ENCODE measurements at places on chromosomes 2 and 18.
A peak's percentile ranks its signal among the peaks of the same experiment; 100 is the strongest.

DNA sequence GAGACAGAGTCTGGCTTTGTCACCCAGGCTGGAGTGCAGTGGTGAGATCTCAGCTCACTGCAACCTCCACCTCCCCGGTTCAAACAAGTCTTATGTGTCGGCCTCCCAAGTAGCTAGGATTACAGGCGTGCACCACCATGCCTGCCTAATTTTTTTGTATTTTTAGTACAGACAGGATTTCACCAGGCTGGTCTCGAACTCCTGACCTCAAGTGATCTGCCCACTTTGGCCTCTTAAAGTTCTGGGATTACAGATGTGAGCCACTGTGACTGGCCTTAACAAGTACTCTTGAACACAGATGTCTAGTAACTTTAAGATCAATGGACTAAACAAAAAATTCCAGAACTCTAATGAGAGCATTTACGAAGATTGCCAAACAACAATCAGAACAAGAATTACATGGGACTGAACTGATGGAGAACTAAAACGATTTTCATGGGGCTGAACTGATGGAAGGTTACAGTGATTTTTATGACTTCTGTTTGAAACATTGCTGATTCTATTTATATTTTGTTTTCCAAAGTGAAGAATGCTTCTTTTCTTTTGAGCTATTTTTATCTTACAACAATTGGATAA is 46.5 kb upstream of the ST3GAL5 start:
- DNase-seq = no peak

- DNase-seq = no peak
These were observed 469.4 kb downstream of the PTPRM start for GRCh38 chr18:8036551-8036950.

GRCh38 chr2:237691029-237691907 is 63.9 kb downstream of the LRRFIP1 start:
- DNase-seq = no peak

DNA sequence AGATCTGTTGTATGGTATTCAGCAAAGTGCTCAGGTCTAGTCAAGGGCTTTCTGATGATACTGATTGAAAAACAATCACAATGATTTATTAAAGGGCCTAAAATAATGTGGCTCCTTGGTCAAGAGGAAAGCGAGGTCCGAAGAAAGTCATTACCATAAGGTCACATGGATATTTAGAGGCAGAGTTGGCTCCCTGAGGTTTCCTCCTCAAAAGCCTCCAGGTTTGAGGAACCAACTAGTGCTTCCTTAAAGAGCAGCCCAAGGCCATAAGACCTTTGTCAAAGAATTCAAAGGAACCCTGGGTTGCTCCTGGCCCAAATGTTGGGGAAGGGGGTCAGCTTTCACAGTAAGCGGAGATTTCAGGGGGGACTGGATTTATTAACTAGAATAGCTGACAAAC is 280.7 kb upstream of the ATP5MC3 start:
- DNase-seq = no peak

DNA sequence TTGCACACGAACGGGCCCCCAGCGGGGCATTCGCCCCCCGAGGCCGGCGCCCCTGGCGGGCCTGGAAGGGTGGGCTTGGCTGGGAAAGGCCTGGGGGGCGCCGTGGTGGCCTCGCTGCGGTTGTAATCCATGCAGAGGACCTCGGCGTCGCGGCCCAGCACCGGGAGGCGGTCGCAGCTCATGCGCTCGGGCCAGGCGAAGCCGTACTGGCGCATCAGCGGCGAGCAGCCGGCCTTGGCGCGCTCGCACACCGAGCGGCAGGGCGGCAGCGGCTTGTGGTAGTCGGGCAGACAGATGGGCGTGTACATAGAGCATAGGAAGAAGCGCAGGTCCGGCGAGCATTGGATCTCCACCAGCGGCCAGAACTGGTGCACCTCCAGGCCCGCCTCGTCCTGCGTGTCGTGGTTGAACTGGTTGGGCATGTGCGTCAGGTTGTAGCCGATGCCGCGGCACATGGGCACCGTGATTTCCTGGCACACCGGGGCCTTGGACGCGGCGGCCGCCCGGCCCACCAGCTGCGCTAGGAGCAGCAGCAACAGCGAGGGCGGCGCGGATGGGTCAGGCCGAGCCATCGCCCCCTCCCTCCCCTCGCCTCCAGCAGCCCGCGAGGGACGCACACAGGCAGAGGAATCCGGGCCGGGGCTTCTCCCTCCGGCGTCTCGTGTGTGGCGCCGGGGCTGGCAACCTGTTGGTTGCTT is 1.4 kb downstream of the FZD5 start:
- DNase-seq = no peak

GRCh38 chr18:3451183-3451988 is 1.4 kb downstream of the TGIF1 start:
- peak; percentile 89 for DNase-seq

DNA sequence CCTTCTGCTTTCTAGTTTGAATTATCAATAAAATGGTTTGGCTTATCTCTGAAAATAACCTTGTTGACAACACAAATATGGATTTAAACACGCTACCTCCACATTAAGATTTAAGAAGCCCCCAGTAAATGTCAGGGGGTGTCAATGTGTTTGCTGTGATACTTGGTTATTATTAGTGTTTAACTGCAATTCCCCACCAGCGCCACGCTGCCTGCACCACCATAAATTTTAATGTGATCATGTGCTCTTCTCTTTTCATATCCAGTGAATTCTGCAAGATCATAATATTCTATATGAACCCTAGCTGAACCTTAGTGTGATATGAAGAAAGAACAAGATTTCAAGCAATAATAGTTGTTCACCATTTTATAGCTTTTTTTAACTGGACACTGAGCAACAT is 330.7 kb downstream of the AGPS start:
- DNase-seq = no peak

GRCh38 chr2:137828624-137829023 is 135.6 kb upstream of the HNMT start:
- DNase-seq = no peak

DNA sequence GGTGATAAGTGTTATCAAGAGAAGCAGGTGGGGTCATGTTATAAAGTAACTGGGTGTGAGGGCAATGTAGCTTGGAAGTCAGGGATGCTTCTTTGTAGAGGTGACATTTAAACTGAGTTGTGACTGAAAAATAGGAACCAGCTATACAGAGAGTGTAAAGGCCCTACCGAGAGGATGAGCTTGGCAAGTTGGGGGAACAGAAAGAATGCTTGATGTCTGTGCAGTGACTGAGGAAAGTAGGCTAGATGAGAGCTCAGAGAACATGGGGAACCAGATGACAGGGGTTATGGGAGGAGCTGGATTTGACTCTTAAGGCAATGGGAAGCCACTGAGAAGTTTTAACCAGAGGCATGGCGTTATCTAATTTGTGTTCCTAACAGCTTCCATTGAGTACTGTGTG is 115.3 kb downstream of the DOCK10 start:
- DNase-seq = no peak

DNA sequence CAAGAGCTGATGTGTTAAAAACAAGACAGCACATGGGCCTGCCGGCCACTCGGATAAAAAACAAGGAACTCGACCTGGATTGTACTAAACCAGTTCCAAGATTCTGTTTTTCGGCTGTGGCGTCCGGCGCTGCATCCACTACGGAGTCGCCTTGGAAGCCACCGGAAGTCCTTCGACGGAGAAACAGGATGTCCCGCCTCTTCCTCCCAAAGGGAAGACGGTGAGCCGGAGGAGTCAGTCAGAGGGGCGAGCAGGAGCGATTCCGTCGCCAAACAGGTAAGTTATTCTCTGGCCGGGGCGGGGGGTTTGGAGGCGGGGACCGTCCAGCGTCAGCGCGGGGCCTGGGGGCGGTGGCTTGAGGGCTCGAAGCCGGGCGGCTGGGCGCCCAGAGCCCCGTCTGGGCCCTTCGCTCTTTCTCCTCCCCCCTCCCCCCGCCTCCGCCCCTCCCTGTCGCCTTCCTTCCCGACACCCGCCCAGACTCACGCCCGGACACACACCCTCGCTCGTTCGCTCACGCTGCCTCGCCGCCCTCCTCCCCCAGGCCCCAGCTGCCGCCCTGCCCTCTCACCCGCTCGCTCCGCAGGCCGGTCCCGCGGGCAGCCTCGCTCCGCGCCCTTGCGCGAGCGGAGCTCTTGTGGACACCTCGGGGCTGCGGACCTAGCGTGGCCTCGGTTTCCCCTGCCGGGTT is at the start of gene ZNF407:
ZNF407 (plus strand) TSS at position 209 of the 688 bp plus-strand sequence. CDS start 33,150 bp downstream, outside the sequence.
- peak; percentile 84 for DNase-seq

DNA sequence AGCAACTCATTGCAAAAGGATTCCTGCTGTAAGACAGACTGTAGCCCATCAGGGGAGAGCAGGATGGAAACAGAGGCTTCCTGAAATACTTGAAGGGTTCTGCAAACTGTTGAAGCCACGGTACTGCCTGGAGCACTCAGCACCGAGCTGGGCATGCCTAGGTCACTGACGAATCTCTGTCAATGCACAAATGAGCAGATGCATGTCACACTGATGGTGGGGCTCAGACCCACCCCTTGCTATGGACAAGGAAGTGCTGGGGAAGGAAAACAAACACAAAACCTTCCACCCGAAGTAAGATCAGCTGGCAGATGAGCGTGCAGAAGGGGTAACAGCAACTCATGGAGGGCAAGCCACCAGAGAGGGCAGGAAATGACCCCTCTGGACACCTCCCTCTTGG is 136.7 kb downstream of the BCL2 start:
- no peak for DNase-seq

- DNase-seq = no peak
These were observed 11.1 kb upstream of the CYS1 start for GRCh38 chr2:10091182-10091888.

GRCh38 chr2:218329027-218329825 is 27.4 kb upstream of the CATIP start:
- no peak for DNase-seq

DNA sequence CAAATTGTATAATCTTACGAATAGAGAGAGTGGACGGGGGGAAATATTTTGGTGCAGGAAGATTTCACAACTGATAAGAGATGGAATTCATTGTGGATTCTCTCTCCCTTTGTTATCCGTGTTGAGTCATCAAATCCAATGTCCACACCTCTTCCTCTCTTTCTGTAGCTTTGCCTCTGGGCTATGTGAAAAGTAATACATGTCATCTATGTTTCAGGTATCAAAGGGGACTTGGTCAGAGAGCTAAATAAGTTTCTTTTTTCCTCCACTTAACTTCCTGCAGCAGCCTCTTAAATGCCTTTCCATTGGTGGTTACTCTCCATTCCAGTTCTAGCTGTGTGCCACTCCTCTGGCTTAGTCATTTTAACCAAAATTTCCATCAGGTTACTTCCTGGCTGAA is 169.3 kb upstream of the NXPH2 start:
- DNase-seq = no peak

- no peak for DNase-seq
These were observed 53.0 kb downstream of the KCNG2 start for GRCh38 chr18:79850731-79851130.

GRCh38 chr2:164386231-164386630 is 235.1 kb downstream of the GRB14 start:
- DNase-seq = no peak

- DNase-seq = no peak
These were observed 123.3 kb upstream of the CDC42EP3 start for GRCh38 chr2:37794717-37795116.

DNA sequence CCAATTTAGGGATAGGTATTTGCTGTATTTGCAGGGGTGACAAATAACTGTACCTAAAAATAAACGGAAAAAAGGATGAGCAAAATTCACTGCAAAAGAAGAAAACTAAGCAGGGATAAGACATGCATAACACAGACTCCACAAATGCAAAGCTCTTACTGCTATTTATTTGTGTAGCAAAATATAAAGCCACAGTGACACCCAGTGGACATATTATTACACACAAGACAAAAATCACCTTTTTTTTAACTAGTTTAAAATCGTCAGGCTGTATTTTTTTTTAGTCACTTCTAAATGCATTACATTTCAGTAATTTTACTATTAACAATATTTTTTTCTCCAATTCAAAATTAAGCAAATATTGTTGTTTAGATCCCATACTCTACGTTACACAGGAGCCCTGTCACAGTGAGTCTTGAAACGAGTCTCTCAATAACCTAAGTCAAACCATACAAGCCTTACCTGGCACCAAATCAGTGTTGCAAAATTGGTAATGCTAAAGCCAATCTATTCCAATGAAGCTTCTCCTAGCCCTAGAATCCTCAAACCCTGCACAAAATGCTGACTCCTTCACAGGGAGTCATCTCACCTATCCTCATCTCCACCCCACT is 23.7 kb downstream of the METTL4 start:
- no peak for DNase-seq

DNA sequence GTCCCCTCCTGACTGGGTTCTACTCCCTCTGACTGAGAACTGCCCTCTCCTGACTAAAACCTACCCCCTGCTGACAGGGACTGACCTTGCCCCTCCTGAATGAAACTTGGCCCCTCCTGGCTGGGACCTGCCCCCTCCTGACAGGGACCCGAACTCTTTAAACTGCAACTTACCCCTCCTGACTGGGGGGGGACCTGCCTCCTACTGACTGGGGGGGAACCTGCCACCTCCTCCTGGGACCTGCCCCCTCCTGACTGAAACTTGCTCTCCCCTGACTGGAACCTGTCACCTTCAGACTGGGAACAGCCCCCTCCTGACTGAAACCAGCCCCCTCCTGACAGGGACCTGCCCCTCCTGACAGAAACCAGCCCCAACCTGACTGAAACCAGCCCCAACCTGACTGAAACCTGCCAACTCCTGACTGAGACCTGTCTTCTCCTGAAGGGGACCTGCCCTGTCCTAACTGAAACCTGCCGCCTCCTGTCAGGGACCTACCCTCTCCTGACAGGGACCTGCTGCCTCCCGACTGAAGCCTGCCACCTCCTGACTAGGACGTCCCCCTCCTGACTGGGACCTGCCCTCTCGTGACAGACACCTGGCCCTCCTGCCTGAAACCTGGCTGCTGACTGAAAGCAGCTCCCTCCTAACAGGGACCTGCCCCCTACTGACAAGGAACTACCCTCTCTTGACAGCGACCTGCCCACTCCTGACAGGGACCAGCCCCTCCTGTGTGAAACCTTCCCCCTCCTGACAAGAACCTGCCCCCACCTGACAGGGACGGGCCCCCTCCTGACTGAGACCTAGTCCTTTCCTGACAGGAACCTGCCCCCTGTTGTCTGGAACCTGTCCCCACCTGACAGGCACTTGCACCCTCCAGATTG is 87.1 kb downstream of the PXDN start:
- no peak for DNase-seq

DNA sequence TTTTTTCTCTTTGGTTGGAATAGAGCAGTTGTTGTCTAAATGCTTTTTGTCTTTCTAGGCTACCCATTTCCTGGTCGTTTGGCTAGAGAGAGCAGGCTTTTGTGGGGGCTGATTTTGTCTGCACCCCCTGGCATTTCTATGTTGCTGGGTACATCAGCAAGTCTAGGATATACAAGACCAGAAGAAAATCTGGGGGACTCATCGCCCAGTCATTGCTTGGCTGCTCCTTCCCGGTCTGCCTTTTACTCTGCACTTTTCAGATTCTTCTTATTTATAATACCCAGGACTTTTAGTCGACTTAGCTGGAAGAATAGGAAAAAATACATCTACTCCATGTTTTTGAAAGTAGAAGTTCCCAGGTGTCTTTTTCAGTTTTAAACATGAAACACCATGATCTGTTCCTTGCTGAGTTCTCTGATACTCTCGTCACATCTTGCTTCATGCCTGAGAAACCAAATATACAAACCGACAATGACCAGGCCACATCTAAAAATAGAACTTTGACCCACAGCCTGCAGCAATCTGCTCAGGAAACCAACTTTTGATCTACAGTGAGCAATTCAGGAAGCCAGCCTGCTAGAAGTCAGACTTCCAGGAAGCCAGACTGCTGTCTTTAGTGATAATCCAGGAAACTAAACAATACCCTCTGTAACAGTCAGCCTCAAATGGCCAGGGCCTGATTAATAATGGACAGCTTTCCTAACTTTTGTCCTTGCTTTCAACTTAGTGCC is 163.8 kb upstream of the MEX3C start:
- DNase-seq = no peak

GRCh38 chr2:96821113-96821675 is 5.1 kb downstream of the CNNM3 start:
- DNase-seq = no peak

GRCh38 chr2:6973895-6974545 is 56.8 kb downstream of the RNF144A start:
- no peak for DNase-seq
